ENCODE measurements at places on chromosomes 2 and 18.
A peak's percentile ranks its signal among the peaks of the same experiment; 100 is the strongest.

DNA sequence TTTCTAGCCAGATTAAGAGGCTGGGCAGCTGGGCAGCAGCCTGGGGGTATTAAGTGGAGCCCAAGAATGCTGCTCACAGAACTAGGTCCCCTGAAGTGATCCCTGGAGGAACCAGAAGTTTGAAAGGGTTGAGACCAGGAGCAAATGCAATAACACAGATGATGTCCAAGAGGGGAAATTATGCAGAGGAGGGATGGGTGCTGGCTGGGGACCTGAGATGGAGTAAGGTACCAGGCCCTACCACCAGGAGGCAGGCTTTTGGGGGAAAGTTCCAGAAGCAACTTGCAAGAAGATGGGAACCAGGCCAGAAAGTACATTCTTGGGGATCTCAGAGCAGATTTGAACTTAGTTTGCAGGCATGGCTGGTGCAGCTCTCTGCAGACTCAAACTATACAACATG is 175.1 kb downstream of the NCK2 start:
- no peak for ATAC-seq

DNA sequence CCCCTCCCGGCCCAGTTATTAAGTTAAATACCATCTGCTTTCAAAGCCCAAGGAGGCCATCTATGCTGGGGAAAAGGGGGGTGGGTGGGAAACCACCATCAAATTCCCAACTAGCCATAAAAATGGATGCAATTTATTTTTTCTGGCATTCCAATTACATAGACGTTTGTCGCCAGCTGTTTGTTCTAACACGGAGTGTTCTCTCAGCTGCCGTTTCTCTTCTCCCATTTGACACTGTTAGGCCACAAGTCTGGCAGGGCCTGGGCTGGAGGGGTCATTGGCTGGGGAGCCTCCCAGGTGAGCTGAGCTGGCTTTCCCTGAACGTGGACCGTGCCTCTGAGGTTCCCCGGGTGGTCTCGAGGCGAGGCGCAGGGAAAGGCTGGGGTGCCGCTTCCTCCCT is 16.6 kb downstream of the ATOH8 start:
- no peak for ATAC-seq

DNA sequence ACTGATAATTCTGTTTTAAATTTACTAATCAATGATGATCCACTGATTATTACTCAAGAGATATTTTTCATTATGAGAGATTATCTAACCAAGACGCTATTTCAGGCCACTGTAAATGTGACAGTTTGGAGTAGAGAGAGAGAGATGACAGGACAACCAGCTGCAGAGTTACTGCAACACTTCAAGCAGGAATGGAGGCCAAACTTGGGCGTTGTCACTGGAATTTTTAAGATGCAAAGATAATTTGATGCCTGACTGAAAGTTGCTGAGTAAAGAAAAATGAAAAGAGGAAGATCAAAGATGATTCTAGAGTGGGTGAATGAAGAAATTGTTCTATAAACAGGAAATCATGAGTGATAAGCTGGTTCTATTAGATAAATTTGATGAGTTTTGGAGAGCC is 1302.1 kb upstream of the TMEFF2 start:
- ATAC-seq, result no peak

- ATAC-seq, result no peak
Measured at GRCh38 chr2:188345831-188346458, 54.3 kb downstream of the GULP1 start.

- ATAC-seq, result no peak
Measured at GRCh38 chr2:44004735-44005602, 9.2 kb upstream of the LRPPRC start.

DNA sequence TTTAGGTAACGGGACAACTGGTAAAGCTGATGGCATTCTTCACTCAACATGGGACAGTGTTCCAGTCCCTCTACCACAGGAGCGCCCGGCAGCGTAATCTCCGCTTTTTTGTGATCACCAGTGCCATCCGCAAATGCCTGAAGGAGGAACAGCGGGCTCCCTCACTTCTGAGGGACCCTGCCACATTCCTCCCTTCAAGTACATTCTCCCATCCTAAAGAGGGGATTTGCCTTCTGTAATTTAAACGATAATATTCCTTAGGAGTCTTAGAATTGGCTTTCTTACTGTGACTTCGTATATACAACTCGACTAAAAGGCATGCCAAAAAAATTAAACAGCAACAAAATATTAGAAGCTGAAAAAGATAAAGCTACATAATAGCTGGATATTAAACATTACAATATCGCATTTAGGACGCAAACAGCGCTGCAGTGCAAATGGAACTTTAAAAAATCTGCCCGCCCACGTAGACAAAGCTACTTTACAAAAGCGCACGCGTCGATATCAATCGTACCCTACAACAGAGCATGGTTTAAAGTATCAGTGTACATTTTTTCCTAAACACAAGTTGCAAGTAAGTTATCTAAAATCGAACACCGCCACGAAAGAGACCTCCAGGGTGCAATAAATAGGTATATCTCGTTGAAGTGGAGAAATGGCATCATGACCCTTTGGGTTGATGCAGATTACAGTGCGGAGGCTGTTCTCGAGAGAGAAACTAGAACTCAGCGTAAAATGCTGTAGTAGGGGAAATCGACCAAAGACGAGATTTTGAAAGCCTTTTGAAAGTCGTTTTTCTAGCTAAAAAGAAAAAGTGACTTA is 2.3 kb upstream of the VSNL1 start:
- peak; percentile 41 for ATAC-seq

DNA sequence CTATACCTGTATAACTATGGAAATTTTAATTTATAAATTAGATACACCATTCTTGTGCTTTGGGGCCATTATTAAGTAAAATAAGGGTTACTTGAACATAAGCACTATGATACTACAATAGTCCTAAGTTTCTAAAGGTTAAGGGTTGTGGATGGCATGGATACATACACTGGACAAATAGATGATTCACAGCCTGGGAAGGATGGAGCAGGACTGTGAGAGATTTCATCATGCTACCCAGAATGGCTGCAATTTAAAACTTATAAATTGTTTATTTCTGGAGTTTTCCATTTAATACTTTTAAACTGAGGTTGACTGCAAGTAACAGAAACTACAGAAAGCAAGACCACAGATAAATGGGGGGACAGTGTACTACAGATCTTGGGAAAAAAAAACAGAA is 295.8 kb upstream of the ZNF804A start:
- no peak for ATAC-seq

- ATAC-seq, result no peak
Measured at GRCh38 chr2:102677244-102678215, 58.2 kb downstream of the SLC9A2 start.
